Hematopoietic multipotent progenitor cell treated with erythropoietin and hydrocortisone succinate and interleukin-3 and kit ligand, for 8 days (in vitro differentiated cells): ENCODE measurements at places on chromosomes 4 and X.

DNA sequence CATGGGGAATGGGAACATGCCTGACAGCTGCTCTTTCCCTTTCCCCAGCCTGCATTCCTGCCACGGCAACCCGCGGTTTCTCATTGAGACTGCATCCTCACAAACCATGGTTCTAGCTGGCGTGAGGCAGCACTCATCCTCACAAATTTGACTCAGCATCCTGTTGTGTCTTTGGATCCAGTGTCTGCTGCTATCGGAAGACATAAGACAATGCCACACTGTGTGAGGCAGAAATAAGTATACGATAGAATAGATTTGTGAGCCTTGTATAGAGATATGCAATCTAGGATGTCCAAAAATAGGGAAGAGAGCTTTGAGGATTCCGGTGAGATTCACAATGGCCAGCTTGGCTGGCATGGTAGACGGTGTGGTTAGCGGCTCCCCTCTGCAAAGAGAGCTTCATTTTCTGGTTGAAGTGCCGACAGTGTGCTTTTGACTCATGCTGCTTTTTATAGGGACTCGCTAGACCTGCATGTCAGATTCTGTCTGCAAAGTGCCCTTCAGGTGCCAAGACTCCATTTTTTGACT is 161.3 kb upstream of the PSAPL1 start:
- no peak for DNase-seq

- DNase-seq, result no peak
These were observed 95.7 kb upstream of the DRD5 start for GRCh38 chr4:9685692-9686091.

GRCh38 chrX:16039834-16040233 is 83.5 kb upstream of the GRPR start:
- no peak for DNase-seq

DNA sequence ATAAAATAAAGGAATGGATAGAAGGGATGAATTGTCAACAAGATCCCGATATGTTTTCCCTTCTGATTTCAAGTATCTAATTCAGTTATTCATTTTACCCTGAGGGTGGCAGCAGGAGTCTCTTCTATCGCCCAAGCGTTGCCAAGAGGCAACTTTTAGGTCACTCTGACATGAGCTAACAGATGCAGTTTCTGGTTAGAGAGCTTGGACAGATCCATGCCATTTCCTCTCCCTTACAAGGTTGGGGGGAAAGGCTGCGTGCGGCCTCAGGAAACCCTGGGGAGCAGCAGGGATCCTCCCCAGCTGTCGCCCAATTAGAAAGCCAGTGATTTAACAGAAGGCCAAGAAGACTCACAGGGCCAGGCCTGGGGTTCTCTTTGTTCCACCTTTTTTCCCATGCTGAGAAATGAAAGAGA is 35.3 kb upstream of the WAS start:
- peak; percentile 63 for DNase-seq

DNA sequence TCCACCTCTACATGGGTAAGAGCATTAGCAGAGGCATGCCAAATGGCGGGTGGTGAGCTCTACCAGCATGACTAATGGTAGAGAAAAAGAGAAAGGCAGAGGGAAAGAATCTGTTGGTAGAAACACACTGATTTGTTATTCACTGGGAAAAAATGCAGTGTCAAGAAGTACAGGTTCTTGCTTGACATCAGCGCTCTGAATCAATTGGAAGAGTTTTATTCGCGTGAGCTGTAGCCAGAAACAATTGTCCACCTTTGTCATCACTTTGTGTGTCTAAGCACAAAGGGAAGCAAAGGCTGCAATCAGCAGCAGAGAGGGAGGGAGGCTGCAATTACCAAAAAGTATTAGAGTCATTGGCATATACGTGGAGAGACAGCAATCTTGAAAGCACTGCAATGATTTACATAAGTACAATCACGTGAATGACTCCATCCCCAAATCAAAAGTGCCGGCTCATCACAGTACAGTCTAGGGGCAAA is 67.7 kb upstream of the HS3ST1 start:
- no peak for DNase-seq

- DNase-seq, result peak; percentile 1
These were observed 461 bp upstream of the SLC9A6 start for GRCh38 chrX:135984791-135985156.

GRCh38 chrX:53695946-53696549 is 9.5 kb upstream of the HUWE1 start:
- DNase-seq, result no peak

DNA sequence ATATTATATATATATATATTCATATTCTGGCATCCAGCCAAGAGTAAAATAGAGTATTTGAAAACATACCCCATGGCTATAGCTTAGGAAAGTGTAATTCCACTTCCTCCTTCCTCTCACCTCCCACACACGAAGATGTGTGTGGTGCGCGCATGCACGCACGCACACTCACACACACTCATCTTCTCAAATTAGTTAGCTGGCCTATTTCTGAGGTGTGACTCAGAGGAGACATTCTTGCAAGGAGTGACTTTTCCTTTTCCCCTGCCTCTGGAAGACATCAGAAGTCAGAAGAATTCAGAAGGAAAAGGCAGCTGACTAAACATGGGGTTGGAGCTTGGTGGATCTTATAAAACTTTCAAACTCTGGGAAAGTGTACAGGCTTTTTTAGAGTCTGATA is 8.8 kb downstream of the ENPEP start:
- no peak for DNase-seq

DNA sequence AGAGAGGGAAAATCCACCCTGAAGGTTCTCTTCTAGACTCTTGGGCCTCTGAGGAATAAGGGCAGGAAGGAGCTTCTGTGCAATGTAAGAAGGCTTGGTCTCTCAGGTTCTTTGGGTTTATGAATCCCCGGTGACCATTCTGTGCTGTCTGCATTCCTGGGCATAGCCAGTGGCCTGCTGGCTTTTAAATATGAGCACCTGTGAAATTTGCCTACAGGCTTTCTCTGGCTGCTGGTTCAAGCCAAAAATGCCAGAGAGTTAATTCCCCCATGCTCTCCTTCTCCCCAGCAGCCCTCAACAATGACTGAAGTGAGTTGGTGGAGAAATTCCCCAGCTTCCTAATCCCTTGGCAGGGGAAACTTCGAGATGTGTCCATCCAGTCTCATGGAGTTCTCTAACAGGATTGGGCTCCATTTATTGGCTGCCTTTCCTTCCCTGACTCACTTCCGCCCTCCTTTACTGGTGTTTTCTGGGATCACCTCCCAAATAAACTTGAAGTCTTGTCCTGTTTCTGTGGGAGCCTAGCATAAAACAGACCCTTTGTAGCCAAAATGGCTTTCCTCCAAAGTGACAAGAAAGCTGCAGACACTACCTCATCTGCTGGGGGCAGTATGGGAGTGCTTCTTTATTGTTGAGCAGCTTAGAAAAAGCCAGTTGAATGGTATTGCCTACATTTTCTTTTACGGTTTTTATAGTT is 179.4 kb upstream of the CASK start:
- DNase-seq, result no peak

GRCh38 chrX:3290561-3290960 is 55.9 kb downstream of the MXRA5 start:
- no peak for DNase-seq

DNA sequence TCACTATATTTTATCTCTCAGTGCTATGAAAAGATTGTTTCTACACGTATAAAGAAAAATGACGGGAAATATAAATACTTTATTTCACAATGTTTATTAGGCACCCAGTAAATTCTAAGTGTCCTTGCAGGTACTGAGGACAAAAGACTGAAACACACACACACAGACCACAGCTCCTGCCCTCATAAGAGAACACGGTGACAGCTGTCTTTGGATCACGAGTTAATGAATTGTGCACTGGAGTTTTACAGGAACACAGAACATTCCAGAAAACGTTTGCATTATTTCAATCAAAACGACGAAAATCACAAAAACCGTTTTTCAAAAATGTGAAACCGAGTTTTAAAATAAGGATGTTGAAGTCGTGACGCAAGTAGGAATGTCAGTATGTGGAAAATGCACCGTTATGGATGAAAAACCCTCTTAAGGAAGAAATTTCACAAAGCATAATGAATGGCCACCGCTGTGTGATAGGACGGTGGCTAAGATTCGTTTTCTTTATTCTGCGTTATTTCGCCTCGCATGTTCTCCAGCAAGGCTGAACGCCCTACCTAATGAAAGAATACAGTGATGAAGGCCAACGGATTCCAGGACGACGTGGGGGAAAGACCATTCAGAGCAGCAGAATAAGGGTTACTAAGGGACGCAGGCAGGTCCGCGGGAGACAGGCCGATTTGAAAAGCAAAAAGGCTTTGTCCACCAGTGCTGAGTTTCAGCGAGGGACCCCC is 24.2 kb downstream of the FAM156A start:
- no peak for DNase-seq

GRCh38 chr4:138576684-138577083 is 334.5 kb upstream of the SLC7A11 start:
- peak; percentile 31 for DNase-seq

- DNase-seq, result no peak
These were observed 60.0 kb upstream of the HELT start for GRCh38 chr4:184958127-184958922.

DNA sequence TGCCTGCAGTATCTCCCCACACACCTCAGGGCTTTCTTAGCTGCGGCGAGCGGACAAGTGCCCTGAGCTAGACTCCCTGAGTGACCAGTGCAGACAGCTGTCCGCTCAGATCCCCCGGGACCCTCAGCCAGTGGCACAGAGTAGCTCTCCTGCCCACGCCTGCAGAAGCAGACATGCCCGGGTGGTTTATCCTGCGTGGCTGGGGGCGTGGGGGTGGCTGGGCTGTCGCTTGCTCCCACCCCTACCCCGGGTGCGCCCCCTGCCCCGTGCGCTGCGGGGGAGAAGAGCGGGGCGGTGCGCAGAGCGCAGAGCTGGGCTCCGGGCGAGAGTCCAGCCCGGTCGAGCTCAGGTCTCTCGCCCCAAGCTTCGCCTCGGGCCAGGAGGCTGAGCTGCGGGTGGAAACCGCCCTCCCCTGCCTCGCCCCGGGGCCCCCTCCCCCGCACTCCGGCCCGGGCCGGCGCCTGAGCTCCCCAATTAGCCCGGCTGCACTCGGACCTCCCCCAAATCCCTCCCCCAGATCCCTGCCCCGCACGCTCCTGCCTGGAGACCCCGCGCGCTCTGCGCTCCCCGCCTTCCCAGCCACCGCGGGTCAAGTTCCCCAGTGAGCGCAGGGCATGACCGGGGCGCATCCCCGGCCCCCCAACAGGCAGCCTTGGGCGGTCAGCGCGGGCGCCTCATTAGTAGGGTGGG is 11.7 kb upstream of the SHOX start:
- DNase-seq, result no peak

- no peak for DNase-seq
These were observed 46.4 kb downstream of the NAT8L start for GRCh38 chr4:2105559-2105958.

- peak; percentile 60 for DNase-seq
These were observed 1.1 kb downstream of the XIAP start for GRCh38 chrX:123860983-123861382.

GRCh38 chr4:53645108-53645507 is 53.8 kb upstream of the LNX1 start:
- DNase-seq, result no peak

- DNase-seq, result no peak
These were observed 2.8 kb downstream of the TEX13C start for GRCh38 chrX:125322431-125322830.

GRCh38 chr4:113502906-113503305 is 258.6 kb downstream of the CAMK2D start:
- no peak for DNase-seq

DNA sequence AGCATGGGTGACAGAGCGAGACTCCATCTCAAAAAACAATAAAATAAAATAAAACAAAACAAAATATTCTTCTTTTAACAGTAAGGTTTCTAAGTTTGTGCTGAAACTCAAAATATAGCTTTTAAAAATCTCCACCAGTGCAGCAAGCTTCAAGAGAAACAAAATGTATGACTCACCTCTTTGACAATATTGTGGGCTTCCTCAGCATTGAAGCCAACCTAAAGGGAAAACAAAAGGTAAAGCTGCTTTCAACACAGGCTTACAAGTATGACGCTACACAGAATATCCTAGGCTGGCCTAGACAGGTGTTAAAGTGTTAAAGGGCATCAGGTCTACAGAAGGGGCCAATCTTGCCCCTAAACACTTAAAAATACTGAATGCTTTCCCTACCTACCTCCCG is 1.2 kb downstream of the DYNLT3 start:
- DNase-seq, result no peak

- no peak for DNase-seq
These were observed 332.5 kb upstream of the TRAM1L1 start for GRCh38 chr4:117417856-117418255.
